HS-5 (cell line): ENCODE measurements at places on chromosomes 12 and 14.

GRCh38 chr12:15716581-15716980 lies 72.6 kb downstream of the EPS8 start:
- no peak for DNase-seq

DNA sequence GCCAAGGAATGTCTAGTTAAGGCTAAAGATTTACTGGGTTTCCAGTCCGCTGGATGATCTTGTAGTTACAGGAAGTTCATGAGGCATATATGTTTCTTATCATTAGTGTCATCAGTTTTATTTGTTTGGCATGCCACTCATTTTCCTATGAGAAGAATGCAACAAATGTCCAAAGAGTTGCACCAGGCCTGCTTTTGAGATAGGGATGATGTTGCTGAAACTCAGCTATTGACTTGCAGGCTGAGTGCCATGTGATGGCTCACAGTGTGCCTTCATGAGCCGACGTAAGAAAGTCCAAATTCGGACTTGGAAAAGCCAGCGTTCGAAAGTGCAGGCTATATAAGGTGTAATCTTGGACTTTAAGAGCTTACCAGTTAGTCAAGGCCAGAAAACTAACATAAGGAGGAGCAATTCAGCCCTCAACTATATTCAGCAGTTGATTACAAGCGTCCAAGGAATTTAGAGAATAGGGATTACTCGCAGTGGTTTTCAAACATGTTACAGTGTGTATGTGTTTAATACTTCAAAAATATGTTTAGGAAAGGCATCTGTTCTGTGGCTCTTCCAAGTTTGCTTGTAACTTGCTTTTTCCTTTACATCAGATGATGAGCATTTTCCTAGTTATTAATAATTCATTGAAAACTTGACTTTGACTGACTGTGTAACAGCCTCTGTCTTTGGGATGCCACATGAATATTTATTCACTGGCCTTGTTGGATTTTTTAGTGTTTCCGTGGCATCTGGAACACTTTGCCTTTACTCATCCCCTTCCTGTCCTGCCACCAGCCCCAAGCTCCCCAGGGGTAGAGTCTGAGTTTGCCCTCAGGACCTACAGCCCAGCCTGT lies 101.3 kb downstream of the LGMN start:
- peak; percentile 74 for DNase-seq

DNA sequence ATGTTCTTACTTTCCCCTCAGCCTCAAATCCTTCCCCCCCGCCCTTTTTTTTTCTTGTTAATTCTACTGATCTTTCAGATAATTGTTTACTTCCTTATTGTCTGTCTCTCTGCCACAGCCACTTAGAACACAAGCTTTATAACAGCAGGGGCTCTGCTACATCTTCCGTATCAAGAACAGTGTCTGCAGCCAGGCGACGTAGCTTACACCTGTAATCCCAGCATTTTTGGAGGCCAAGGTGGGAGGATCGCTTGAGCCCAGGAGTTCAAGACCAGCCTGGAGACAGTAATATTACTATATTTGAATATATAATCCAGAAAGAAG lies 5.4 kb downstream of the SOS2 start:
- no peak for DNase-seq

DNA sequence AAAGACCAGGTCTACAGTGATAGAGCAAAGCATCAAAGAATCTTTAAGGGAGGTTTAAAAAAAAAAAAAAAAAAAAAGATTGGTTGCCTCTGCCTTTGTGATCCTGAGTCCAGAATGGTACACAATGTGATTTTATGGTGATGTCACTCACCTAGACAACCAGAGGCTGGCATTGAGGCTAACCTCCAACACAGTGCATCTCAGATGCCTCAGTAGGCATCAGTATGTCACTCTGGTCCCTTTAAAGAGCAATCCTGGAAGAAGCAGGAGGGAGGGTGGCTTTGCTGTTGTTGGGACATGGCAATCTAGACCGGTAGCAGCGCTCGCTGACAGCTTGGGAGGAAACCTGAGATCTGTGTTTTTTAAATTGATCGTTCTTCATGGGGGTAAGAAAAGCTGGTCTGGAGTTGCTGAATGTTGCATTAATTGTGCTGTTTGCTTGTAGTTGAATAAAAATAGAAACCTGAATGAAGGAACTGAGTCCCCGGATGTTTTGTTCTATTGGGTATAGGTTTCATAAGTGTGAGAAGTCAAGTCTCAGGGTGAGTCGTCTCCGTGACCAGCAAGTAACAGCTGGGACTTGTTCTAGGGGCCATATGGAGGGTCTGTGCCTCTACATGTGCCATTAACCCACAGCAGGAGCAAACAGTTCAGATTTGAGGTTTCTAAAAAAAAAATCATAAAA lies 9.3 kb downstream of the PEBP1 start:
- no peak for DNase-seq

- no peak for DNase-seq
Measured at GRCh38 chr12:100593490-100593889, 20.0 kb downstream of the GAS2L3 start.

DNA sequence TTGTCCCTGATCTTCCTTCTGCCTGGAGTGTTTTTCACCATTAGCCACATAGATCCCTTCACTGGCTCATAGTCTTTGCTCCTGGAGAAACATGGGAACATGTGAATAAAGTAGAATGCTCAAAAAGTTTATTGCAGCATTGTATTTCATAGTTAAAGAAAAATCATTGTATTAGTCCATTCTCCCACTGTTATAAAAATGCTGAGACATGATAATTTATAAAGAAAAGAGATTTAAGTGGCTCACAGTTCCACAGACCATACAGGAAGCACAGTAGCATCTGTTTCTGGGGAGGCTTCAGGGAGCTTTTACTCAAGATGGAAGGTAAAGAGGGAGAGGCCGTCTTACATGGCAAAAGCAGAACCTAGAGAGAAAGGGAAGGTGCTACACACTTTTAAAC lies 238.3 kb upstream of the OR4E1 start:
- DNase-seq: no peak

GRCh38 chr14:40393143-40393542 lies 960.9 kb upstream of the FBXO33 start:
- DNase-seq: no peak

DNA sequence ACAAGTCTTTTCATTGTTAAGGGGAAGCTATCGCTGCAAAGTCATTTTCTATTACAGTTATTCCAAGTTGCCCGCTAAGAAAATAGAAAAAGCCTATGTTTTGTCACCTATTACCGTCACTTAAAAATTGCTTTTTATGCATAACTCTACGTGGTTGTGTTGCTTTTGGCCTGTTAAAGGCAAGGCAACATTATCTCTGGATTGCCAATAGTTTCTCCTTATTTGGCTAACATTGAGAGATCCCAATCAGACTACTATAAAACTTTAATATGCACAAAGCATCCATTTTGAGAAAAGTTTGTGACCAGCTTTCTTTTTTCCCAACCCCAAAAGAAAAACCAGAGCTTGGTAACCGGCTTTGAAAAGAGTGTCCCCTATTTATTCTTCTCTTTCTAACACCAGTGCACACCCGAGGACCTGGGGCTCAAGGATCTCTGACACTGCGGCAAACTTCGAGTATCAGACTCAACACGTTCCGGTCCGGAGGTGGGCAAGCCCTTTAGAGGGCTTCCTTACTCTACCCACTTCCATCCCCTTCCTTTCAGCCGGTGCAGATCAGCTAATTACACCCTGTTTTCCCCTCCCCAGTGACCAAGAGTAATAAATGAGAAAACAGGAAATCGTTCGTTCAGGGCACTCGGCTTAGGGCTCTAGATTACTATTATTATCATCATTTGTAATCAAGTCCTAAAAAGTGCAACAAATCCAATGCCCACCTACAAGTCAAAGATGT lies 1.2 kb downstream of the PPP1R12A start:
- no peak for DNase-seq

- no peak for DNase-seq
Measured at GRCh38 chr12:47742253-47742825, 16.3 kb downstream of the RAPGEF3 start.

DNA sequence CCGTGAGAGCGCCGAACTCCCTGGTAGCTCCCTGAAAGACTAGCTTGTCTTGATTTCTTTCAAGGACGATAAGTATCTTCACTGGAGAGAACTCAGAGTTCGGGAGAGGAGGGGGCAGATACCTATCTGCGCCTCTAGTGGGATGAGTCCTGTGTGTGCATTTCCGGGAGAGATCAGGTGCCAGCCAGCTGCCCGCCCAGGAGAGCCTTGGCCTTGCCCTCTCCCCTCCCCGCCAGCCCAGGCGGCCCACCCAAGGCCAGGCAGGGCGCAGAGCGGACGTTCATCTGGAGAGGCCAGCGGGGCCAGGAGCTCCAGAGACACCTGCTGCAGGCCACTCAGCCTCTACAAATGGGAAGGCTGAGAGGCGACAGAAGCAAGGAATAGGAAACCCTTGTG lies 1.0 kb downstream of the CD9 start:
- no peak for DNase-seq

- no peak for DNase-seq
Measured at GRCh38 chr14:22073801-22074200, 400.2 kb upstream of the OR4E1 start.

DNA sequence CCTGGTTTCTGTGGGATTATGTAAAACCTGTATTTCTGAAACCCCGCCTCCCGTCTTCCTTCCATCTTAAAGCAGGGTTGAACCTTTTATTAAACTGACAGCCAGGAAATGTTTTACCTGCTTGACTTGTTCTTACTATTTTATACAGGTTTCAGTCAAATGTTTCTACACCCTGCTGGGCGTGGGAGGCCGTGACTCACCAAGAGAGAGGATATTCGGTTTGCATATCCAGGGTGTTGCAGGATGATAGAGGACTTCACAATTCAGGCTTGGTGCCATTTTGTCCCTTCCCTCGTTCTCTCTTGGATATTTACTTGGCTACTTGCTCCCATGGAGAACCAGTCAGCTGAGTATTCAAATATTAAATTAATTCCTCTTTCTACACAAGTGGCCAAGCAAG lies 69.7 kb downstream of the ARF6 start:
- DNase-seq: no peak

DNA sequence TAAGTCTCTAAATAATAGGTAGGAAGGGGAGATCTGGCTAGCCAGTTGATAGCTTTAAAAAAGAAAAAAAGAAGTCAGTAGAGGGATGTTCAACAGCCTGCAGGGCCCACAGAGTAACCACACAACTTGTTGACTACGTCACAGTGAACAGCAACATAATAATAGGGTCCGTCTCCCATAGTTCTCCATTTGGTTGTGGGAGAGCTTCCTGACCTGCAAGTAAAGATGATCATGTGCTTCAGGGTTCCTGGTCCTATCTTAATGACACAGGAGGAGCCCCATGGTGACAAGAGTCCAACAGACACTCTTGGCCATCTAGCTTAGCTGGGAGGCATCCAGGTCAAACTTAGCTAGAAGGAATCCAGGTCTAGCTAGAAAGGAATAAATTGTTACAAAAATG lies 36.2 kb downstream of the FGD6 start:
- DNase-seq: no peak

- peak; percentile 51 for DNase-seq
Measured at GRCh38 chr12:38921025-38921677, 15.8 kb upstream of the CPNE8 start.

DNA sequence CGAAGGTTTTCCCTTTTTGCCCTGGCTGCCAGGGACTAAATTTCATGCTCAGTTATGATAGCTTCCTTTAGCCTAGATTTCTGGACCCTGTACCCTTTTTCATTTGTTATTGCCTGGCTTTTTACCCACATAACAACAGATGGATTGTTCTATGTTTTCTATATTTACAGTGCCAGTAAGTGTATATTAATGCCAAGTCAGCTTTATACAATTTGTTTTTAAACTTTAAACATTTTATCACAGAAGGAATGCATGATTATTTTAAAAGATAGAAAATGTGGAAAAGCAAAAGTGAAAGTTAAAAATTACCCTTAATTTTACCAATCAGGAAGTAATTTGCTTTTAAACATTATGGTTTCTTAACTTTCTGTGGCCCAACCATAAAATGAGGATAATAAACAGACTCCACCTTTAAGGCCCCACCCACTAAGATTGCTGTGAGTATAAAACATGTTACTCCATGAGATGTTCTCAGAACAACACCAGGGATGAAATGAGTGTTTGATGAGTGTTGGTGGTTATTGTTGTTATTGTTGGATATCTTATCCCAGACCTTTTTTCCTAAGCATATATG lies 496.8 kb downstream of the EGLN3 start:
- no peak for DNase-seq

DNA sequence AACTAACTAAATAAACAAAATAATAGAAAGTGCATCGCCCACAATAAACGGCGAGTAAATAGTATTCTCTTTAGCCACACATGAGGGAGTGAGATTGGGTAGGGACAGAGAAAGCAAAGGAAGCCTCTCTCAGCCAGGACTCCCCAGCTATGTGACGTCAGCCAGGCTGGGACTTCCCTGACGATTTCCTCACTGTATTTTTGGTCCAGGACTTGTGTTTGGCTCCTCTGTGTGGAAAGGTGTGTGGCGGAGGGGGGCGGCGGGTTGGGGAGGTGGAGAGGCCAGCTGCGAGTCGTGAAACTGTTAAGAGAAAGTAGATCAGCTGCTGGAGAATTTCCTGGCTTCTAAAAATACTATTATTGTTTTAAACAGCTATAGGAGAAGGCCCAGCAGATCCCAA lies 1124.6 kb downstream of the AACS start:
- no peak for DNase-seq

GRCh38 chr14:20612403-20612802 lies 21.2 kb upstream of the RNASE12 start:
- DNase-seq: no peak

- DNase-seq: no peak
Measured at GRCh38 chr12:53935383-53936341, 3.0 kb upstream of the HOXC13 start.

- no peak for DNase-seq
Measured at GRCh38 chr14:100345711-100346110, 22.6 kb downstream of the SLC25A47 start.

DNA sequence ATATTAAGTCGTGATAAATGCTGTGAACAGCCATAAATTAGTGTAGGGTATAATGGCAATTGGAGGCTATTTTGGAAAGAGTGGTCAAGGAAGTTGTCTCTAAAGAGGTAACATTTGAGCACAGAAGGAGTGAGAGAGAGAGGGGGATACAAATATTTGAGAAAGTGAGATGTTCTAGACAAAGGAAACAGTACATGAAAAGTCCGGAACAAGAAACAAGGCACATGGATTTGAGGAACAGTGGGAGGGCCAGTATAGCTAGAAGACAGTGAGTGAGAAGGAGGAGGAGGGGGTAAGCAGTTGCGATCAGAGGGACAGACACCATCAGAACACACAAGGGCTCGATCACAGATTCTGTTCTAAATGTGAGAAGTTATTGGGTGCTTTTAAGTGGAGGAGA lies 20.1 kb upstream of the RNASE12 start:
- no peak for DNase-seq

DNA sequence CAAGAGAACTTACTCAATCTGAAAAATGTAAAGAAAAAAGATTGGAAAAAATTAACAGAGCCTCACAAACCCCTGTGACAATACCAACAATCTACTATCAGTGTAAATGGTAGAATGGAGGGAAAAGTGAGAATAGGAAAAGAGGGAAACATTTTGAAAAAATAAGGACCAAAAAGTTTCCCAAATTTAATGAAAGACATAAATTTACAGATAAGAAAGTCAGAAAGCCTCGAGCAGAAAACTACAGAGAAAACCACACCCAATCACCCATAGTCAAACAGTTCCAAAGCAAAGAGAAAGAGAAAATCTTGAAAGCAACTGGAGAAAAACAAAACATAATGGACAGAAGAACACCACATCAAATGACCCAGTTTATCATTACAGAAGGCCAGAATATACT lies 142.7 kb upstream of the DIO3 start:
- DNase-seq: no peak
